ENCODE measurements at places on chromosomes 3 and 15. TPM values are rescaled to one million over a fixed set of nuclear protein-coding genes. Genes with fewer than 3 reads are reported as not detected.

- DNase-seq, result no peak
These were observed 799.2 kb downstream of the NR2F2 start for GRCh38 chr15:97129674-97130073.

- DNase-seq, result no peak
These were observed 43.2 kb downstream of the CMTM6 start for GRCh38 chr3:32459450-32459849.

DNA sequence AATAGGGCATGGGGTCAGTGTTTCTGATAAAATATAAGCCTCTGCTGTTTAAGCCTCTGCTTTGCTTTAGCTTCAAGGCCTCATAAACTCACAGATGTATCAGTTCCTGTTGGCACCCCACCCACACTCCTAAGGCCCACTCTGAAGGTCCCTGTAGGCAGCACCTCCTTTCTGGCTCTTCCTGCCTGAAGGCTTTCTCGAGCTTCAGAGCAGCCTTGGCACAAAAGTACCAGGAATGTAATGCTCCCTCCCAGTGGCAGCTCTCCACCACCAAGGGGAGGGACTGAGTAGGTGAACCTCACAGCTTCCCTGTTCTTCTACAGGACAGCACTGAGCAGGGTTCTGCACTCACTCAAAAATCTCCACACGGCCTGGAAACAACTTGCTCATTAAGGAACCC, 102.2 kb downstream of the ABHD5 start:
- DNase-seq, result no peak

GRCh38 chr3:135762188-135762856, 203.2 kb upstream of the PPP2R3A start:
- DNase-seq, result no peak

NEK10 gene
- total RNA-seq, result 0.58 TPM

TTLL3 gene
- total RNA-seq, result 61.1 TPM

LCMT2 gene
- 8.3 TPM for total RNA-seq

Measured in activated CD8-positive, alpha-beta T cell treated with anti-CD3 and anti-CD28 coated beads for 36 hours (primary cell).